ENCODE measurements at places on chromosomes 5 and 9. TPM values are rescaled to one million over a fixed set of nuclear protein-coding genes. Genes with fewer than 3 reads are reported as not detected.

The SPINK7 gene
- total RNA-seq = not detected

The ALDH1A1 gene
- 52.7 TPM for total RNA-seq

The C9orf57 gene
- not detected for total RNA-seq

The CORO2A gene
- total RNA-seq = under 0.01 TPM

The FOXD4L5 gene
- under 0.01 TPM for total RNA-seq

The MARCHF3 gene
- 18.8 TPM for total RNA-seq

The PCDHB2 gene
- 2.6 TPM for total RNA-seq

The PPIP5K2 gene
- 38.6 TPM for total RNA-seq

The GPR151 gene
- not detected for total RNA-seq

The OR13C3 gene
- not detected for total RNA-seq

The SHROOM1 gene
- total RNA-seq = 1.6 TPM

The MRPS27 gene
- total RNA-seq = 75.7 TPM

The WDR70 gene
- 23.0 TPM for total RNA-seq

The PFN3 gene
- not detected for total RNA-seq

The B4GALT1 gene
- total RNA-seq = 14.1 TPM

The DMRTA1 gene
- 0.52 TPM for total RNA-seq

The NIPBL gene
- 36.5 TPM for total RNA-seq

The PCDHGA8 gene
- 3.7 TPM for total RNA-seq

The FGFR4 gene
- total RNA-seq = 51.1 TPM

The DOCK8 gene
- total RNA-seq = 13.0 TPM

The MAMDC2 gene
- total RNA-seq = 11.0 TPM

The SLC34A1 gene
- total RNA-seq = not detected

The TMEFF1 gene
- total RNA-seq = not detected

The ARL14EPL gene
- not detected for total RNA-seq

The GALNT12 gene
- total RNA-seq = 1.6 TPM

The TMEM171 gene
- not detected for total RNA-seq

The ARHGAP26 gene
- 28.7 TPM for total RNA-seq

The SOX30 gene
- total RNA-seq = not detected

The TSLP gene
- under 0.01 TPM for total RNA-seq

The GARIN3 gene
- total RNA-seq = not detected

The PLAC8L1 gene
- not detected for total RNA-seq

The SARDH gene
- total RNA-seq = 5.7 TPM

The SLC6A3 gene
- total RNA-seq = not detected

The LECT2 gene
- not detected for total RNA-seq

The ACTBL2 gene
- not detected for total RNA-seq

The IFNW1 gene
- total RNA-seq = not detected
